ENCODE measurements at places on chromosomes 12 and 14.

DNA sequence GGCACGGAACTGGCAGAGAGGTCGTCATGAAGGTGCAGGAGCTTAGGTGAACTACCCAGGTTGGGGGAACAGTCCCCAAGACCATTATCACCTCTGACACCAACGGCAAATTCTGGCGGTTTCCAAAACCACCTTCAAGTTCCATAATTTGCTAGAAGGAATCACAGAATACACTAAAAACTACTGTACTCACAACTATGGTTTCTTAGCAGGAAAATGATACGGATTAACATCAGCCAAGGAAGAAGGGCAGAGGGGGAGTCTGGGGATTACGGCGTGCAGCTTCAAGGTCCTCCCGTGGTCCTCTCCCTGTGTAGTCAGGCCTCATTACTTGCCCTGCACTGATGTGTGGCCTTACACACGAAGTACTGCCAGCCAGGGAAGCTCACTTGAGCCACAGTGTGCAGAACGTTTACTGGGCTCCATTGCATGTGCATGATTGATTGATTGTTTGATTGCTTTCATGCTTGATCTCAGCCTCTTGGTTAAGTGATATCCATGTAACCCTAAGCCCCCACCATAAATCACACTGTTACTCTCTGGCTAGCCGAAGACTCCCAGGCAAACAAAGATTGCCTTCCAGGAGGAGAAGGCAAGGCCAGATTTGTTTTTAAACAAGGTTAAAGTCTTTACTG, 837 bp upstream of the STX2 start:
- no peak for DNase-seq

- no peak for DNase-seq
Observed at GRCh38 chr14:73133795-73134194, 2.5 kb upstream of the PSEN1 start.

- no peak for DNase-seq
Observed at GRCh38 chr12:110780448-110780847, 37.8 kb upstream of the PPP1CC start.

- no peak for DNase-seq
Observed at GRCh38 chr14:101228949-101229541, 325.5 kb upstream of the RTL1 start.

GRCh38 chr12:106776897-106777296, 2.4 kb downstream of the RIC8B start:
- DNase-seq: no peak
